H4 (cell line): ENCODE measurements at places on chromosomes 1 and 21.

DNA sequence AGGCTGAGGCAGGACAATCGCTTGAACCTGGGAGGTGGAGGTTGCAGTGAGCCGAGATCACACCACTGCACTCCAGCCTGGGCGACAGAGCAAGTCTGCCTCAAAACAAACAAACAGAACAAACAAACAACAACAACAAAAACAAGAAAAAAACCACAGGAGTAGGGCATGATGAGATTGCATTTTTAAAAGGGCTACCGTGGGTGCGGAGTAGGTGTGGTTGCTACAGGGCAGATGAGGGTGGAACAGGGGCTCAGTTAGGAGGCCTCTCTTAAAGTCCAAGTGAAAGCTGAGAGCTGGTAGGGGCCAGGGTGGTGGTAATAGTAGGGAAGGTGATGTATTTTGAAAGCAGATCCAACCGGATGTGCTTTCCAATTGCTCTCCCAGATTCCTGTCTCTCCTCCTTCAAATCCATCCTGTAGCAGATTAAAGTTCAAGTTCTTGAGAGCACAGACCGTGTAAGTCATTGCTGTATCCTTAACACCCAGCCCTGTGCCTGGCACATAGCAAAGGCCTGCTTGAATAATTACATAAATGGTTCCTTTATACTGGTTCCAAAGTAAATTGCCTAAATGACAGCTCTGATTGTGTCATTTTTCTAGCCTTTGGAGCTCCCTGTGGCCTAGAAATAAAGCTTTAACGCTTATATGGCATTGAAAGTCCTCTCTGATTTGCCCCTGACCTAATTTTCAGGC is 4.2 kb upstream of the LINGO4 start:
- DNase-seq = no peak

DNA sequence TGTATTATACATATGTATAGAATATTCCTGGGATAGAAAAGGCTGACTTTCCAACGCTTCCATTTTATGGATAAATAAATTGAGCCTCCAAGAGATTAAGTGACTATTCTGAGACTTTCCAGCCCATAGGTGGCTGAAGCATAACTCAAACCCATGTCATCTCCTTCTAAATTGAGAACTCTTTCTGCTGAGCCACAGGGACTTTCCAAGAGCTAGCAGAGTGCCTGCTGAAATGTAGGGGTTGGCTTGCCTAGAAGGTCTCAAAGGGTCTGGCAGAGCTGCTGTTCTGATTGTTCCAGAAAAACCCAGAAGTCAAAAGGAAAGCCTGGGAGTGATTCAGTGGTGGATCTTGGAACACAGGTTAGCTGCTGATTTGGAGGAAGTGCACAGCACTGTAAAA is 146.4 kb upstream of the BEND5 start:
- no peak for DNase-seq

- no peak for DNase-seq
These were observed 12.8 kb upstream of the CD53 start for GRCh38 chr1:110860174-110860573.

DNA sequence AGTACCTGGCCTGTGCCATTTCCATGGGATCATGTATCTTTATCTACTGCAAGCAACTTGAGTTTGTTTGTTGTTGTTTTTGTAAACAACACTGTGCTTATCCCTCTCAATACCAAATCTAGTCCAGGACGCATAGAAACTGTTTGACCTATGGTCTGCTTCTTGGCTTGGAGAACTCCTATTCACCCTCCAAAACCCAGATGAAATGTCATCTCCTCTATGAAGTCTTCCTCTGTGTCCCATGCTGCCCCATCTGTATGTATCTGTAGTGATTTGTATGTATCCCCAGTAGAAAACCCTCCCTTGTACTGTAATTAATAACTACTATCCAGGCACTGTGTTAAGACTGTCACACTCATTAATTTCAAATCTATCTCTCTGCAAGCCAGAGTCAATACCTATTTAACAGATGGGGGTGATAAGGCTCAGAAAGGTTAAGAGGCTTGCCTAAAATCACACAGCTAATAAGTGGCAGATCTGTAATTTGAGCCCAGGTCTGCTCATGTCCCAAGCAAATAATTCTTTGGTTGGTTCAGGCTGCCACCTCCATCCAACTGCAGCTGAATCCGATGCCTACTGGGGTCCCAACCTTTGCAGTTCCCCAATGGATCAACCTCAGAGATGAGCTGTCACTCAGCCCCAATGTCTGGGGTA is 24.6 kb upstream of the ECE1 start:
- DNase-seq = no peak

GRCh38 chr21:33383056-33383888 is 19.9 kb upstream of the IFNGR2 start:
- peak; percentile 87 for DNase-seq

- DNase-seq = peak; percentile 96
These were observed 255.9 kb downstream of the NFIA start for GRCh38 chr1:61337981-61338848.

DNA sequence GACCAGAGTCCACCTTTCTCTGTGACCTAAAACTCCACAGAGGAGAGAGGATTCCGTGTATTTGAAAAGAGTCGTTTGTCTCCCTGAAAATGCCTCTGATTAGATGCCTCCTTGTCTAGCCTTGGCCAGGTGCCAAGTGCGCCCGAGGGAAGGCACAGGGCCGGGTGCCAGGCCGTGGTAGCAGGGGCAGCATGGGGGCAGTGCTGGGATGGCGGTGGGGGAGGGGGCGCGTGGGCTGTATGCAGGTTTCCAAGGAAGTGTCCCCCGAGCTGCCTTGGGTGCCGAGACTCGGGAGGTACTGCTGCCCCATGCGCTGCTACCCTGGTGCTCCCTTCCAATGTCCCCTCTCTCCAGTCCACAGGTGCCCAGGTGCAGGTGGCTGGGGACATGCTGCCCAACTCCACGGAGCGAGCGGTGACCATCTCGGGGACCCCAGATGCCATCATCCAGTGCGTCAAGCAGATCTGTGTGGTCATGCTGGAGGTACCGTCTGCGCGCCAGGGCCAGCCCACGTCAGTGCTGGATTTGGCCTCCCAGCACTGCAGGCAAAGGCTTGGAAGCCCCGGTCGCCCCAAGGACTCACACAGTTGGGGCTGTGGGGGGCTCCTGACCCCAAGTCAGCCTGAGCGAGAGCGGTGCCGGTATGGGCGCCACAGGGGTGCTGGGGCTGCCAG is 70.9 kb upstream of the COL6A1 start:
- DNase-seq = no peak

- DNase-seq = no peak
These were observed 13.2 kb upstream of the UMODL1 start for GRCh38 chr21:42057851-42058437.

- no peak for DNase-seq
These were observed 125.3 kb downstream of the LTN1 start for GRCh38 chr21:28867401-28867800.

DNA sequence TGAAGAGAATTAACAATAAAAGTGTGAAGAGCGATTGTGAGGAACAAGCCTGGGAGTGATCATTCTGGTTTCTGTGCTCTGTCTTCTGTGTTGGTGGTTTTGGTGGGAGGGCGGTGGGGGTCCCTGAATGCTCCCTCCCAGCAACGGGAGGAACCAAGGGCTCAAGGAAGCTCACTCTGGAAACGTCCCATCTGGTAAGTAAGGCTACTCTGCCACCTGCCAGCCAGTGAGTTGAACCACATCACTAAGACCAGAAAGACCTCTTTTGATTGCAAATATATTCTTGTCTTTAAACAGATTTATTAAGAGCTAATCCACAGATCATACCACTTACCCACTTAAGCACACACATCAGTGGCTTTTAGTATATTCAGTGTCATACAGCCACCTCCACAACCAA is 125.0 kb downstream of the PRDM2 start:
- no peak for DNase-seq

GRCh38 chr21:34580181-34580700 is 34.7 kb downstream of the RCAN1 start:
- DNase-seq = no peak

DNA sequence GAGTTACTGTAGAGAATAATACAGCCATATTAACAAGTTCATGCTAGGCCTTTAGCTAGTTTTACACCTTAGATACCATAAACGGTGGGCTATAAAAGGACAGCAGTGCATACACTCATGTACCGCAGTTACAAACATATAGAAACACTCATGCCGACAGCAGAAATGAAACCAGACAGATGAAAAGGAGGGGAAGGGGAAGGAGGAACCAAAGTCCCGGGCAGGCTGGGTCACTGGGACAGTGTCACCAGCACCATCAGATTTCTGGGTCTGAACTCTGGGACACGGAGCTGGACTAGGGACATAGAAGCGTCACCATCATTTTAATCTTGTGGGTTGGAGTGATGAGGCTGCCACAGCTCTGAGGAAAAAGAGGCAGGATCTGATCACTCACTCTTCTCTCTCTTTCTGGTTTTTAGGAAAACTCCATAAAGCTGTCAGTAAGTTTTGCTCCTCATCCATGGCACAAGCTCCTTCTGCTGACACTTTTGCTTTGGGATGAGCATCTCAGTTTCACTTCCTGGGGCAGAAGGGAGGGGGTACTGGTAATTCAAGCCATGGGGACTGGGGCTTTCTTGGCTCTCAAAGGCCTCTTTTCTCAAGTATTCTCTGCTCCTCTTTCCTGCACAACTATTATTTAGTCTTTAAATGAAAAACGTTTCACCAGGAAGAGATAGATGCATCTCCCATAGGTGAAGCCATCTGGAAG is 7.8 kb upstream of the ZNF691 start:
- DNase-seq = no peak

GRCh38 chr1:11774753-11775152 is 12.8 kb downstream of the C1orf167 start:
- no peak for DNase-seq

DNA sequence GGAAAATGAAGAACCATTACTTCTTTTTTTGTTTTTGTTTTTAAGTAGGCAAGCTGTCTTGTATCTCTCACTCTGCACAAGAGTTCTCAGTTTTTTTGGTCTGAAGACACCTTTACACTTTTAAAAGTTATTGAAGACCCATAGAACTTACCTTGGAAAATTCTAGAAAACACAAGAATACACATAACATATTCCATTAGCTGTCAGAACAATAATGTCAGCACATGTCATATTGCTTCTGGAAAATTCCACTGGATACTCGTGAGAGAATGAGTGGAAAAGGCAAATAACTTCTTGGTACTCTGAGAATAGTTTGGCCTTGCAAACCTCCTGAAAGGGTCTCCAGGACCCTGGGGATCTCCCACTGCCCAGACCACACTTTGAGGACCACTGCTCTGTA is 4.8 kb downstream of the FBXO28 start:
- DNase-seq = no peak

DNA sequence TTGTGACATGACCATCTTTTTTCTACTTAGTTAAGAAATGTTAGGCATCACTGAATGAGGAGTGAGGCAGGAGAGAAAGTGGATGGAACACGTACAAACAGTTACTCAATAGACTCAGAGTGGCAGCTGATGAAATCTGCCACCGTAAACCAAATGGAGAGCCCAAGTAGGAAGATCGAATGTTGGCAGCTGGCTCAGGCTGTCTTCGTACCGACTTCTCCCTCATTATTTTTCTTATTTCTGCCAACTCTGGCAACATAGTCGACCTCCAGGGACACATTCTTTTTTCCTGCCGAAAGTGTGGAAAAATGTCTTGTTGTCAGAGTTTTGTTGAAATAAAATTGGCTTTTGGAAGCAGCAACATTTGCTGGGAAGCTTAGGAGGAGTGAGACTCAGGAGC is 143.3 kb downstream of the GREM2 start:
- DNase-seq = no peak

DNA sequence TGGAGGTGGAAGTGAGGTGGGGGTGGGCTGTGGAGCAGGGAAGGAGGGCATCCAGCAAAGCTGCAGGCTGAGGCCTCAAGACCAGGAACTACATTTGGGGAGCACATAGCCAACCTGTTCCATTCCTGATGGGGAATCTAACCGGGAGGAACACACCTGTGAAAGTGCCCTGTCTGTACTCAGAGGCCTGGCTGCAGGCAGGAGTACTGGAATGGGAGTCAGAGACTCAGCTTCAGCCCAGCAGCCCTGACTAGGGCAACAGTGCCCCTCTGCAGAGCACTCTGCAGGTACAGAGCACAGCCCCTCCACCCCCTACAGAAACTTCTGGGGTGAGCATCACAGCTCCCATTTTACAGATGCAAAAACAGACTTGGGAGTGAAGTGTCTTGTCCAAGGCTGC is 126.4 kb downstream of the DMRTB1 start:
- DNase-seq = no peak

- no peak for DNase-seq
These were observed 36.2 kb upstream of the A3GALT2 start for GRCh38 chr1:33357099-33357498.

- DNase-seq = no peak
These were observed 11.9 kb downstream of the KCNJ10 start for GRCh38 chr1:160058087-160058486.

GRCh38 chr1:112769611-112770010 is 54.5 kb upstream of the PPM1J start:
- no peak for DNase-seq

GRCh38 chr1:195082183-195082582 is 1526.1 kb downstream of the KCNT2 start:
- DNase-seq = no peak

DNA sequence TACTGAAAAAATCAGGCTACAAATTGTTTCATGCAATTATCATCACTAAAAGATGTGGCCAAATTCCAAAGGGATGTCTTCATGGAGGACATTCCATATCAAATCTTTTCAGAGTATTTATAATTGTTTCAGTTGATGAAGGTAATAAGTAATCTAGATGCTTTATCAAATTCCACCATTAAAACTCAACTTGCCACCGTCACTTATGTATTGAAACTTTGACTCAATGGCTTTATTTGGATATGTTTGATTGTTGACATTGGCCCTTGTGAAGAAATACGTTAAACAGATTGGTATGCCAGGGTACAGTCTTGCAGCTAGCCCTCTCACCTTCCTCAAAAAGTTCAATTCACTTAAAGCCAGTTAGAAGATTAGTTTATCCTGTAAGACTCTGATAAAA is 32.2 kb upstream of the PALMD start:
- no peak for DNase-seq

DNA sequence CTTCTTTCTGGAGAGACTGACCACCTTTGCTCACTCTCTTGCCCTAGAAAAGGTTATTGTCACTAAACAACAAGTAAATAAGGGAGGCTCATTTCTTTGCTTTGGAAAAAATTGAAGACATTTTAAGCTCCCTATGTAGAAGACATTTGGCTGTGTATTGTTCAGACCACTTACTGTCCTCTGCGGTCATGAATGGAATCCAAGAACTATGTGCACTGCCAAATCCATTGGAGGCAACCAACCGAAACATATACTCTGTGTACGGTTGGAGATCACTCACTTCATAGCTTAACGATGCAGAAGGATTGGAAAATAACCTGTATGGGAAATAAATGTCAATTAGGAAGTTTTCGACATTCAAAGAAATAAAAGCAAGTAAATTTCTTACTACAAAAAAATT is 332.8 kb downstream of the KCTD3 start:
- DNase-seq = no peak
